ENCODE measurements at places on chromosomes 11 and 22. TPM values are rescaled to one million over a fixed set of nuclear protein-coding genes. Genes with fewer than 3 reads are reported as not detected.

DNA sequence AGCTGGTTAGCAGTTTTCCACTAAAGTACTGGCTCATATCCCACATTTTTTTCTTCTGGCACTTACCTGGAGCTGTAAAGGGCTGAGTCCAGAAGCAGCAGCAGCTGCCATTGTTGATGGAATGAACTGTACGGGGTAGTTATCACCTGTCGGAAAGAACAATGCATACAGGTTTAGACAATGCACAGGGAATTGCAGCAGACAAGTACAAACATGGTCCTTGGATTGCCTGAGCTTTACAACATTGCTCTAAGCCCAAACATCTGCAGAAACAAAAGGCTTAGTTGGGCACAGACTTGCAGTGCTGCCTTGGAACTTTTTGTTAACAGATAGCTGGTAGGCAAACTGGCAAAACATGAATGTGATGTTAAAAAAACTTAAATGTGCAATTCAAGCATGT, 258.8 kb downstream of the SOX6 start:
- no peak for DNase-seq
- no peaks in the 10 kb centered on the region for H3K36me3 ChIP-seq
- no peaks in the 10 kb centered on the region for H3K27me3 ChIP-seq
- H3K4me1 ChIP-seq, result no peaks in the 10 kb centered on the region
- H3K4me3 ChIP-seq, result no peak overlapping the region

DNA sequence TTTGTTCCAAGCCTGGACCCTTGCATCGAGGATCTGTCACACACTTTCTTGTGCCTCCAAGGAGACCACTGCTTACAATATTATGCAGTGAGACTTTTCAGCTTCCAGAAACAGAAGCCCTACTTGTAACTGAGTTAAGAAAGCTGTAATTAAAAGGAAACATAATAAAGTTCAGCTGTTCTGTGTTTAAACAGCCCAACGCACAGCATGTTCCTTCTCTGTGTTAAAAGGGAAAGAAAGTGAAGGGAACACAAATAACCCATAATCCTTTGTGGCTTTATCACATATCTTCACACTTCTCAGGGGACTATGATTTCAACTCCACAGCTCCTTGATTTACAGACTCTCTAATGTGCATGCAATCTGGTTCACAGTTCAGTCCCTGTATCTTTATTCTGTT, 200.3 kb upstream of the MTNR1B start:
- H3K4me1 ChIP-seq, result no peaks in the 10 kb centered on the region
- DNase-seq, result no peak
- H3K27me3 ChIP-seq, result peaks cover 1% of the 10 kb centered on the region
- no peak overlapping the region for H3K4me3 ChIP-seq

The GGT5 gene
- not detected for total RNA-seq

The GGTLC3 gene
- not detected for total RNA-seq

DNA sequence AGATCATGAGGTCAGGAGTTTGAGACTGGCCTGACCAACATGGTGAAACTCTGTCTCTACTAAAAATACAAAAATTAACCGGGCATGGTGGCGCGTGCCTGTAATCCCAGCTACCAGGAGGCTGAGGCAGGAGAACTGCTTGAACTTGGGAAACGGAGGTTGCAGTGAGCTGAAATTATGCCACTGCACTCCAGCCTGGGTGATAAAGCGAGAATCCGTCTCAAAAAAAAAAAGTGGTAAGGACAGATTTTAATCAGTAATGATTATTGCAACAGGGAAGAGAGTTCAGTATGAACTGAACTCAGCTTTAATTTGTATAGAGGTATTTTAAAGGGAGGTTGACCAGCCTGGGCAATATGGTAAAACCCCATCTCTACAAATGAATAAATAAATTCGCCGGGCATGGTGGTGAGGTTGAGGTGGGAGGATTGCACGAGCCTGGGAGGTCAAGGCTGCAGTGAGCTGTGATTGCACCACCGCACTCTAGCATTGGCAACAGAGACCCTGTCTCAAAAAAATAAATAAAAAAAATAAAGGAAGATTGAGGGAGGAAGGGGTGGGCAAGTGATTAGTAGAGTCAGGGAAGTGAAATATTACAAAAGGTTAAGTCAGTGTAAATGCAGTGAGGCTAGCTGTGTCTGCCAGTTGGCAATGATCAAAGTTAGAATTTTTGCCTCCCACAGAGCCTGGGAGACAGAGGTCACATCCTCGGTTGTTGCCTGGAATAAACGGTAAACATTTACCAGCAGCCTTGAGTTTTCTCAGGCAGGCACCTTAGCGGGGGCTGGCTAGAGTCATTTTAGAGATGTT, 2.6 kb upstream of the MCM5 start:
- no peak for DNase-seq
- H3K4me3 ChIP-seq, result no peak overlapping the region
- H3K27me3 ChIP-seq, result no peaks in the 10 kb centered on the region
- H3K27ac ChIP-seq, result peak overlapping the region; percentile 68

The MFRP gene
- not detected for total RNA-seq

The COA4 gene
- total RNA-seq, result 97.2 TPM

- no peaks in the 10 kb centered on the region for H3K36me3 ChIP-seq
- no peak overlapping the region for H3K4me3 ChIP-seq
- no peak for DNase-seq
- no peak overlapping the region for H3K27ac ChIP-seq
- H3K27me3 ChIP-seq, result no peaks in the 10 kb centered on the region
Measured at GRCh38 chr11:15976433-15977045, 379.8 kb downstream of the SOX6 start.

The TMEM191C gene
- 1.3 TPM for total RNA-seq

The OR5AL1 gene
- not detected for total RNA-seq

DNA sequence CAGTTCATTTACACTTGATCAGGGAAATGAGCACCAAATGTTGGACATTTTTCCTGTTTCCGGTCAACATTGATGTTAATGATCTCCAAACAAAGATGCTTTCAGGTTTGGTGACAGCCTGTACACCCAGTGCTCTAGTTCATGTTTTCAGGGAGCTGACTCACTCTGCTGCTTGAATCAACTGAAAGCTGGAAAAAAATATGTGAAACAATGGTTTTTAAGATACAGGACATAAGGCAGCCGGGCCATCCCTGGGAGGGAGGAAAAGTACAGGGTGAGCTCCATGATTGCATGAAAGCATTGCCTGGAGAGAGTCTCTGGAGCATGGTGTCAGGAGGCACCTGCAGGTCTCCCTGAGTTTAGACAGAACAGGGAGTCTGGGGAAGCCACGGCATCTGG, 259.6 kb downstream of the TBC1D22A start:
- H3K4me3 ChIP-seq, result no peak overlapping the region
- no peak for DNase-seq
- H3K36me3 ChIP-seq, result no peaks in the 10 kb centered on the region
- H3K4me1 ChIP-seq, result no peaks in the 10 kb centered on the region
- no peaks in the 10 kb centered on the region for H3K27me3 ChIP-seq

DNA sequence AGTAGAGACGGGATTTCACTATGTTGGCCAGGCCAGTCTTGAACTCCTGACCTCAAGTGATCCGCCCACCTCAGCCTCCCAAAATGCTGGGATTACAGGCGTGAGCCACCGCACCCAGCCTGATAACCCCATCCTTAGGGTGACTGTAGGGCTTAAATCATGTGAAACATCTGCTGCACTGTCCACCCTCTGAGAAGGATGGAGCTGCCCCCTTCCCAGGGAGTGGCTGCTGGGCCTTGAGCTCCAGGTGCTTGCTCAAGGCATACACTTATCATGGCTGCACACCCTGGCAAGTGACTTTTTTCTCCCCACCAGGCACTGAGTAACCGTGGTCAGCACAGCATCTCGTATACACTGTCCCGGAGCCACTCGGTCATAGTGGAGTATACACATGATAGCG, 5.3 kb downstream of the PELI3 start:
- H3K4me3 ChIP-seq, result no peak overlapping the region
- H3K4me1 ChIP-seq, result no peaks in the 10 kb centered on the region
- no peaks in the 10 kb centered on the region for H3K27me3 ChIP-seq
- H3K36me3 ChIP-seq, result no peaks in the 10 kb centered on the region
- no peak overlapping the region for H3K27ac ChIP-seq

DNA sequence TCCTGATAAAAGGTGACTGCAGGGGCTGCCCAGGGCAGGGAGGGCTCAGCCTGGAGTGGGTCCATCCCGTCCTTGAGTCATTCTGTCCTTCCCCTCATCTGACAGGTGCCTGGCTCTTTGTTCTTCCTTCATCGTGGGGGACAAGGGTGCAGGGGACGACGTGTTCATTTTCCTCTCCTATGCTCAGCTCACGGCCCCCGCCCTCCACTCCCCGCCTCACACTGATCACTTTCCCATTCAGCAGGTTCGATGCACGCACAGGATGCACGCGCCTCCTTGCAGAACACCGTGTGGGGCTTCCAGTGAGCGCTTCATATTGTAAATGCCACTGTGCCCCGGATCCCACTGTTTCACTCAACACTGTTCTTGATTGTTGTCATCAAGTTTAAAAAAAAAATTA, 32.7 kb upstream of the SHANK2 start:
- no peaks in the 10 kb centered on the region for H3K36me3 ChIP-seq
- DNase-seq, result no peak
- peaks cover 1% of the 10 kb centered on the region for H3K27me3 ChIP-seq
- H3K4me1 ChIP-seq, result no peaks in the 10 kb centered on the region
- no peak overlapping the region for H3K27ac ChIP-seq

DNA sequence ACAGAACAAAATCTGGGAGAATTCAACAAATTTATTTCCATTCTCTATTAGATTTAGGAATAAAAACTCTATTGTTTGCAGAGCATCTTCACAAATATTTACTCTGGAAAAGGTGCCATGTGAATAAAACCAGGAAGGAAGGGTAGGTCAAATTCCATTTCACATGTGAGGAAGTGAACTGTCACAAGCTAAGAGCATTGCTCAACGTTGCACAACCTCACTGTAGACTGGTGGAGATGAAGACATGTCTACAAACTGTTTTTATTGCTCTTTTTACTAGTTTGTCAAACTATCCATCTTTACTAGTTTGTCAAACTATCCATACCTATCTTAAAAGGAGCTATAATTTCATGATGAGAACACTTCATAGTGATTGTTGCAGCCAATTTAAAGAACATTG, 236.4 kb downstream of the CNTN5 start:
- no peaks in the 10 kb centered on the region for H3K36me3 ChIP-seq
- no peaks in the 10 kb centered on the region for H3K27me3 ChIP-seq
- no peak overlapping the region for H3K4me3 ChIP-seq
- H3K4me1 ChIP-seq, result no peaks in the 10 kb centered on the region
- H3K27ac ChIP-seq, result no peak overlapping the region

The SNX32 gene
- total RNA-seq, result 0.41 TPM

DNA sequence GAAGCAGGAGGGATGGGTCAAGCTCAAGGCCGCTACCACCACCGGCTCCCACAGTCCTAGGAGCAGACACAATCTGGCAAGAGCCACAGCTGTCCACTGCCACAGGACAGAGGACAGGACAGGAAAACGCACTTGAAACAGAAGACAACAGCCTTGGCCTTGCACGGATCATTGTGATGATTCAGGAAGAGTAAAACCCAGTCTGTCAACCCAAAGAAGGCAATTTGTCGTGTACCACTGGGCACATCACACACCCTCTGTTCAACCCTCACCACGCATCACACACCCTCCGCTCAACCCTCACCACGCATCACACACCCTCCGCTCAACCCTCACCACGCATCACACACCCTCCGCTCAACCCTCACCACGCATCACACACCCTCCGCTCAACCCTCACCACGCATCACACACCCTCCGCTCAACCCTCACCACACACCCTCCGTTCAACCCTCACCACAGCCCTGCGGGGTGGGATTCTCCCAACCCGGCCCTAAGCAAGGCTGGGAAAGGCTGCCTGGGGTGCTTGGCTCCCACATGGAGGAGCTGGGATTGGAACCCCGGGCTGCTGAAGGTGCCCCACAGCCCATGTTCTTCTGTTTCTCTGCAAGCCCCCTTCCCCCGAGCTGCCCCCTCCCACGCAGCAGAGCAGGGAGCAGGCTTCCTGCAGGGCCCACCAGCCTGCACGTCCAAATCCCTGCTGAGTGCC, 11.3 kb upstream of the CDC42BPG start:
- peak overlapping the region; percentile 63 for H3K27ac ChIP-seq
- peaks cover 97% of the 10 kb centered on the region for H3K4me1 ChIP-seq

The MMP27 gene
- not detected for total RNA-seq

DNA sequence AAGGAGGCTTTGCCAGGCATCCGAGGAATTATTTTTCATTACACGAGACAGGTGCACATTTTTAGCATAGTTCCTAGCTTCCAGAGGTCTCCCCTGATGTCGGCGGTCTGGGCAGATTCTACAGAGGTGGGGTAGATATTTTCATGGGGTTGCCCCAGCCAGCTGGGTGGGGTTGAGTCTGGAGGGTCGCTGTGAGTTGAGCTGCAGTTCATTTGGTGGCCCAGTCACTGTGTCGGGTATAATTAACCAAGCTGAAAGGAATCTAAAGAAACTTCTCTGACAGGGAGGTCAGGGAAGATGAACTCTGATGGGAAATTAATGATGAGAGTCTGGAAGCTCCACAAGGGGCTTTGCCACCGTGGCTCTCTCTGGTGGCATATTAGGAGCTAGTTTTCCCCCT, 233.7 kb upstream of the NAV2 start:
- no peak overlapping the region for H3K4me3 ChIP-seq
- H3K27ac ChIP-seq, result no peak overlapping the region
- DNase-seq, result no peak
- no peaks in the 10 kb centered on the region for H3K27me3 ChIP-seq

DNA sequence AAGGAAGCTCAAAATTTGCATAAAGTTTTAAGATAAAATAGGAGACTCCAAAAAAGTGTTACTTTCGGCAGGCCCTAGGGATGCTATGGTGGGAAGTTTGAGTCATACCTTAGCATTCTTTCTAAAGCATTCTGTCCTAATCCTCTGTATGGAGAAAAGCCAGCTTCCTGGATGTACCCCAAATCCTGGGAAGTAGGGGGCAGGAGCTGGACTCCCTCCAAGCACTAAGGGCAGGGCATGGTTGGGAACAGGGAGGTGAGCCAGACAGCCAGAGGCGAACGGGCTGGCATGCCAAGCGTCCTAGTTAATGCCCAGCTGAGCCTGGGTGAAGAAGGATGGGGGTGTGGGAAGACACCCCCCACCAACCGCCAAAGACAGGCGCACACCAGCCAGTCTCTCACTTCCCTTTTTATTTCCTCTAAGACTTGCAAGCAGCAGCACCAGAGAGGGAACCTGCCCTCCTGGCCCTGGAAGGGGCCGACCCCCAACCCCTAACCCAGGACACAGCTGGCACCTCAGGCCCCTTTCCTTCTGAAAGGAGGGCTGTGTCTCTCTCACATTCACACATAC, 23.9 kb downstream of the RTN4RL2 start:
- H3K27ac ChIP-seq, result no peak overlapping the region
- H3K4me3 ChIP-seq, result no peak overlapping the region
- peaks cover 13% of the 10 kb centered on the region for H3K4me1 ChIP-seq
- no peaks in the 10 kb centered on the region for H3K27me3 ChIP-seq

DNA sequence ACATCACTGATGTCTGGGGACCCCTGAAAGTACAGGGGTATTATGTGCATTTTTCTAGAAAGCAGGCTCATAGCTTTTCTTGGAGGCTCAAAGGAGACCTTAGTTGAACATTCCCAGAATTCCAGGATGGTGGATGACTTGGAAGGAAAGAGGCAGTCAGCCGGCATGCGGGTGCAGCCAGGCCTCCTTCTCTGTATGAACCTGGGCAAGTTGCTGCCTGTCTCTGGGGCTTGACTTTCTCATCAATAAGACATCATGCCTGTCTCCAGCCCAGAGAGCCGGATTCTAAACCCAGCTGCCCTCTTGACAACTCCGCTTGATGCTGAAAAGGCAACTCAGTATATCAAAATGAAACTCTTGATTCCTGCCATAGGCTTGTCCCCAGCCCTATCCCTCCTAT, 12.6 kb downstream of the MS4A15 start:
- no peaks in the 10 kb centered on the region for H3K27me3 ChIP-seq
- no peak for DNase-seq
- peaks cover 28% of the 10 kb centered on the region for H3K4me1 ChIP-seq
- no peak overlapping the region for H3K27ac ChIP-seq
- H3K4me3 ChIP-seq, result no peak overlapping the region
- no peaks in the 10 kb centered on the region for H3K36me3 ChIP-seq

The TECTA gene
- total RNA-seq, result 0.05 TPM

GRCh38 chr11:75565221-75565814, 3.3 kb downstream of the SERPINH1 start:
- no peak overlapping the region for H3K4me3 ChIP-seq
- H3K36me3 ChIP-seq, result peaks cover 4% of the 10 kb centered on the region
- no peak for DNase-seq

All from GM12878 (cell line).